ENCODE measurements at places on chromosomes 7 and 10.

GRCh38 chr7:120554960-120555571 is 282.1 kb downstream of the KCND2 start:
- no peak for ATAC-seq

- no peak for ATAC-seq
Measured at GRCh38 chr10:121981346-121981745, 6.3 kb upstream of the NSMCE4A start.

DNA sequence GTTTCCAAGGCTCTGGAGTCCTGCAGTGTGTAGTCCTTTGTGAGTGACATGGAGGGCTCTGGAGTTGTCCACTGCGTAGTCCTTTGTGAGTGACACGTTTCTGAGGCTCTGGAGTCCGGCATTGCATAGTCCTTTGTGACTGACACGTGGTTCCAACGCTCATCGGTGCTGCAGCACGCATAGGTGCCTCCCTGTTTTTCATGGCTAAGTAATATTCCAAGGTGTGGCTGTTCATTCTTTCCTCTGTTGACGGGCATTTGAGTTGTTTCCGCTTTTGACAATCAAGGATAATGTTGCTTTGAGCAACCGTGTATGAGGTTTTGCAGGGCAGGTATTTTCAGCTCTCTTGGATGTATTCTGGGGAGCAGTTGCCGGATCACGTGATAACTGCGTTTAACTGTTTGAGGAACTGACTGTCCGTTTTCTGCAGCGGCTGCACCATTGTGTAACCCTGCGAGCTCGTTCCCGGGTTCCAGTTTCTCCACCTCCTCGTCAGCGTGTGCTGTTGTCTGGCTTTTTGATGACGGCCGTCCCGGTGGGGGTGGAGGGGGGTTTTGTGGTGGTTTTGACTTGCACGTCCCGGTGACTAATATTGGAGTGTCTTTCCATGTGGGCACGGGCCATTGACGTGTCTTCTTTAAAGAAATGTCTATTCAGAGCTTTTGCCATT is 21.1 kb downstream of the FAM20C start:
- ATAC-seq = no peak

DNA sequence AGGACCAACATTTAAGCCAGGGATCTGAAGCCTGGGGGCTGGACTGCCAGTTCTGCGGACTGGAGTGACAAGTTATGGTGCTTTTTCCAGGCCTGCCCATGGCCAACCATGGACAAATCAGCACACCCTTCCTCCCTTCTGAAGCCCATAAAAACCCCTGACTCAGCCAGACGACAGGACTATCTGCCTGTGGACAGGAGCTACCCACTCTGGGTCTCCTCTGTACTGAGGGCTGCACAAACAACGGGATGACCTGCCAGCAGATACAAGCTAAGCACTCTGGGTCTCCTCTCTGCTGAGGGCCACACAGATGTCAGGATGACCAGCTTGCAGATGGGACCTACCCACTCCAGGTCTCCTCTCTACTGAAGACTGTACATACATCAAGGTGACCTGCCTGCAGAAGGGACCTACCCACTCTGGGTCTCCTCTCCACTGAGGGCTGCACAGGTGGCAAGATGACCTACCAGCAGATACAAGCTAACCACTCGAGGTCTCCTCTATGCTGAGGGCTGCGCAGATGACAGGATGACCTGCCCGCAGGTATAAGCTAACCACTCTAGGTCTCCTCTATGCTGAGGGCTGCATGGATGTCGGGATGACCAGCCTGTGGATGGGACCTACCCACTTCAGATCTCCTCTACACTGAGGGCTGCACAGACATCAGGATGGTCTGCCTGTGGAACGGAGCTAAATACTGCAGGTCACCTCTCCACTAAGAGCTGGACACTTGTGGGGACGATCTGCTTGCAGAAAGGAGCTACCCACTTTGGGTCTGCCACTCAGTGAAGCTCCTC is 110.1 kb upstream of the GPR22 start:
- no peak for ATAC-seq

- ATAC-seq = no peak
Measured at GRCh38 chr10:5945190-5945509, 32.2 kb downstream of the IL15RA start.
